ENCODE measurements at places on chromosomes 16 and 17.

GRCh38 chr16:67399749-67400704 is 6.7 kb upstream of the TPPP3 start:
- DNase-seq = no peak

DNA sequence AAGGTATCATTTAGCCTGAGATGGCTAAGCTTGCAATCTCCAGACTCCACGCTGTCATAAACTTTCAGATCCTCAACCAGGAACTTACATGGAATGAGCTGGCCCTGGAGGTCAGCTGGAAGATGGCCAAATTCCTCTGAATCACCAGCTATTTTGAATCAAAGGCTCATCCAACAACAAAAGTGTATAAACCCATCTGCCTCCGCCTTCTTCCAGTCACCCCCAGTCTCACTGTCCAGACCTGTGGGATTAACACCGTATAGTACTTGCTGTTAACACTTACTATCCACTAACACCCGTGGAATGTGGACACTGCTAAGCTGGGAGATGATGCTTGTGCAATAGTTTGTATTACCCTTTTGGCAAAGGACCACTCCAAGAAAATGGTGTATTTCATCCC is 1.9 kb upstream of the LCMT1 start:
- no peak for DNase-seq

GRCh38 chr17:21029036-21029435 is 13.8 kb downstream of the USP22 start:
- no peak for DNase-seq

DNA sequence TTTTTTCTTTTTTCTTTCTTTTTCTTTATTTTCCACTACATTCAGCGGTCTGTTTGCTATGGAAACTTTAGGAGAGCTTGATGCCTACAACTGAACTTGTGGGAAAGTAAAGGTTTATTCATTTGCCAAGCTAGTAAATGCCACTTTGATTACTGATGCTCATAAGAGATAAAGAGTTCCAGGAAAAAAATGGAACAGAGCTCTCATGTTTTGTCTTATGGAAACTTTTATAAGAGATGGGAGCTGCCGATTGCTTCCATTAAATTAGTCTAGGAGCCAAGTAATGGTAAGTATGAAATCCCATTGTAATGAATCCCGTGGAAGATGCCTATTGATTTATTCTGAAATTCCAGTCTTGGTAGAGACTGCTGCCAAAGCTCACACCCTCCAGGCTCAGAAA is 7.1 kb downstream of the ANKFN1 start:
- no peak for DNase-seq

- DNase-seq = peak; percentile 86
Measured at GRCh38 chr17:41785091-41785858, 1.2 kb downstream of the JUP start.
